ENCODE measurements at places on chromosomes 16 and 17. TPM values are rescaled to one million over a fixed set of nuclear protein-coding genes. Genes with fewer than 3 reads are reported as not detected.

- DNase-seq = no peak
Observed at GRCh38 chr16:2791174-2791573, 3.8 kb upstream of the PRSS33 start.

DNA sequence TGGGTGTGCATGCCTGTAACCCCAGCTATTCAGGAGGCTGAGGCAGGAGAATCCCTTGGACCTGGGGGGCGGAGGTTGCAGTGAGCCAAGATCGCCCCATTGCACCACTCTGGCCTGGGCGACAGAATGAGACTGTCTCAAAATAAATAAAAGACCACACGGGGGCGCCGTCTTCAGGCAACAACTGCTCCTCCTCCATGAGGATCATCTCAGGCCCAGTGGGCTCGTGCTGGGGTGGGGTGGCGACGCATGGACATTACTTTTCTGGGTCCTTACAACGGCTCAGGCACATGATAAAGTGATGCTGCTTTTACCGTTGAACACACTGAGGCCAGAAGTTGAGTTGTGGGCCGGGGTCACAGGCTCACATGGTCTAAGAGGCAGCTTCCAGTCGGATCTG is 56.2 kb downstream of the PRMT7 start:
- DNase-seq = peak; percentile 27

GRCh38 chr16:70378869-70379493 is 32.3 kb downstream of the DDX19A start:
- DNase-seq = no peak

GRCh38 chr16:85296859-85297660 is 184.8 kb upstream of the CIBAR2 start:
- peak; percentile 49 for DNase-seq

DNA sequence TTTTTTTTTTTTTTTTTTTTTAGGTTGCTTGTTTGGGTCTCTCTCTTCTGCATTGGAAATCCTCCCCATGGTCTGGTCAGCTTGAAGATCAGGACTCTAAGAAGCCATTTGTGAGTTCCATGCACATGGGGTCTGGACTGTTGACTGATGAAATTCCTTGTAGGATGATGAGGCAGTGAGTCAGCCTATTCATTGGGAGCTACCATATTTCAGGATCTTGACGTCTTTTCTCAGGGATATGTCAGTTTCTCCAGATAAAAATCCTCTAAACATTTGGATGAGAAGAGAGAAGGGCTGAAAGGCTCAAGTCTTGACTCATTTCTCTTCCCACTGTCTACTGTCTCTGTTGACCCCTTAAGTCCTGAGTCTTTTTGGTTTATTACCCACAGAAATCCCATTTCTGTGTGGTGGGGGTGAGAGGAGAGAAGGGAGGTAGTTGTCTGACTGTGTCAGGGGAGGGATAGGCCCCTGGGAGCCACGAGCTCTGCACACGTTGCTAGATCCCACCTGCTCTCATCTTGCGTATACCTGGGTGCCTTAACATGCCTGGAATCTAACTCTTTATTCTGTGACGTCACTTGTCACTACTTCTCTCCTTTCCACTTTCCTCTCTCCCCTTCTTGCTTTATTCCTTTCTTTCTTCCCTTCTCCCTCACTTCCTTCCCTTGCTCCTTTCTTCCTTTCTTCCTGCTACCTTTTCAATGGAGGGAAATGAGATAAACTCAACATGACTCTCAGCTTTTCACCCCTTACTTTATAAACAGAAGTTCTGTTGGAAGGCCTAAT is 333.1 kb upstream of the XYLT1 start:
- DNase-seq = no peak

DNA sequence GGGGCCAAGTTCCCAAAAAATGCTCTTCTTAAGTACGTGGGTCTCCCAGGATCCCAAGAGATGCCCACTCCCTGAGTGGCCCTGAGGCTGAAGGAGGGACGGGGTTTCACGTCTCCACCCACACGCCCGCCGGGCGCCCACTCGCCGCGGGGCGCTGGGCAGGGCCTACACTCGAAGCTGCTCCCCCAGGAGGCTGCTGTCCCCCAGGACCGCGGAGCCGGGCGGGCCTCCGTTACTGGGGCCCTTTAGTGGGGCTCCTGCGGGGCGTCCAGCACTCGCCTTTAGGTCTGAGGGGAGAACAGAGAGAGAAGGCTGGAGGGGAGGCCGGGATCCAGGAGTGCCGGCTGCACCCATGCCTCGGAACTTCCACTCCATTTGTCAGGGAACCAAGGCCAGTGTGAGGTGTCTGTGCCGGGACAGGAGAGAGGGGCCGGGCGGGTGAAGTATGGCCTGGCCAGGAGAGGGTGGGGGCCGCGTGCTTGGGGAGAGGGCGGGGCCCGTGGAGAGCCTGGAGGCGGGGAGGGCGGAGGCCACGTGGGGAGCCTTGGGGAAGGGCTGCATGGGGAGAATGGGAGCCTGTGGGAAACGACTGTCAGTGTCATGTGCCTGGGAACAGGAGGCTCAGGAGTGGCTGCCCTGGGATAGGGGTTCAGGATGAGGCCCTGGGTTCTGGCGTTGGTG is 18.8 kb downstream of the NUBP1 start:
- DNase-seq = no peak

DNA sequence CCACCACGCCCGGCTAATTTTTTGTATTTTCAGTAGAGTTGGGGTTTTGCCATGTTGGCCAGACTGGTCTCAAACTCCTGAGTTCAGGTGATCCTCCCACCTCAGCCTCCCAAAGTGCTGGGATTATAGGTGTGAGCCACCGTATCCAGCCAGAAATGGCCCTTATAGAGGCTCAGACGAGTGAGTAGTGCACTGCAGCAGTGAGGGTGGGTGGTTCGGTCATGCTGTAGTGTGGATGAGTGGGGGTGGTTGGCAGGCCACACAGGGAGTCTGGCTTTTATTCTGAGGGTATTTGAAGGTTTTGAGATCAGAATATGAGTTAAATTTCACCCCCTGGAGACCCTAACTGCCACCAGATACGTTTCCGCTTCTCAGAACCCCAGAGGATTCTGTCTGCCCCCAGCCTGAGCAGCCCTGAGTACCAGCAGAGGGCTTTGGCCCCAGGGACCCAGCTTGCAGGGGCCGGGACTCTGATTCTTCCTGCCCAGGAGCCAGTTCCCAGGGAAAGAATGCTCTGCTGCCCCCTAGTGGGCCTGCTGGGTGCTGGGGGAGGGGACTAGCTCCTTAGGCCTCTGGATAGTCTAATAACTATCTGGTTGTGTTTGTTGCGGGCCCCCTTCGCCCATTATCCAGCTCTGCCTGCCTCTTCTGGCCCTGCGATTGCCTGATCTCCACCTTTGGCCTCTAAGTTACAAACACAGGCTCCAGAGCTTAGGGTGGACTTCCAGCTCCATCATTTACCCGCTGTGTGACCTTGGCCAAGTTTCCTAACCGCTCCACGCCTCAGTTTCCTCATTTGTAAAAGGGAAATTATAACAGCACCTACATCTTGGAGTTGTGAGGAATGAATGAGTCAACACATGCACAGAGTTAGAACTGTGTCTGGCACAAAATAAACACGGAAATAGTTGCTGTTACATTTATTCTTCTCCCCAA is 2.0 kb downstream of the ZNF771 start:
- peak; percentile 85 for DNase-seq

DNA sequence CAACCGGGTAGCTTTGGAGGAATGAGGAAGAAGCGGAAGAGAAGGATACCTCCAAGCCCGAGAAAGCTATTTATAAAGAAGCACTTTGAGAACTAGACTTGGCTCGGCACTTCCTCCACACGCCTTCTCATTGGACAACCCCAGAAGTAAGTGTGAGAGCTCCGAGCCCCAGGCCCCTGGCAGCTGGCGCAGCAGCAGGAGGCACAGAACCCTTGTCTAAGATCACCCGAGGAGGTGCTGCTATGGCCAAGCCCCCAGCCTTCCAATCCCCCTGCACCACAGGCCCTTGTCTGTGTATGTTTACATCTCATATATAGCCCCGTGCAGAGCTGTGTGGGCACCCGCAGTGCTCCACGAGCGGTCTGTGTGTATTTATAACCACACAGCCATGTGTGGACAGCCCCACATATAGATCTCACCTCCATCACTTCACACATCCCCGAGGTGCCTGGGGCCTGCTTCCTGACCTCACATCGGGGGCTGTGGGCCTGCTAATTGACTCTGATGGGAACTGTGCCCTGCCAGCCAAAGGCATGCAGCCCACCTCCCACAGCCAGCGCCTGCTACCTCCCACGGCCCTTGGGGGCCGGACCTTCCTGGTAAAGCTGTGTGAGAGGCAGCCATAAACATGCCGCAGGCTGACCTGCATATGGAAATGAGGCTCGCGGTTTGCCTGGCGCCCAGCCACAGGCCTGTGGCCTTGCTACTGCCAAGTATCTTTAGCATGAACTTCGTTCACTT is 96.1 kb downstream of the C17orf67 start:
- DNase-seq = no peak

DNA sequence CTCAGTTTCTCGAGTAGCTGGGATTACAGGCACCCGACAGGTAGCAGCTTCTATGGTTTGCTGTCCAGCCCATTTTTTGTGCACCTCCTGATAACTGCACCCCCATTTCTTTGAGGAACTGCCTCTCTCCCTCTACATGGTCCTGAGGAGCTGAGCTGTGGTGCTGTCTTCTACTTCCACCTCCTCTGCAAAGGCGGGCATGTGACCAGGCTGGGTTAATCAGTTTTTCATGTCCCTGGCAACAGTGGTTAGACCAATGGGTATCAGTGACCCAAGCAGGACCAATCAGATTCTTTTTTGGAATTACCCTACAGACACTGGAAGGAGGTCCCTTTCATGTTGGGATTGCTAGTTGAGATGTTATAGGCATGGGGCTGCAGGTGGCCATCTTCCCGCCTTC is 41.3 kb downstream of the TBX21 start:
- no peak for DNase-seq

GRCh38 chr16:71542377-71542776 is 16.2 kb downstream of the CHST4 start:
- peak; percentile 40 for DNase-seq

- DNase-seq = no peak
Observed at GRCh38 chr17:58873926-58874325, 118.3 kb downstream of the PPM1E start.

GRCh38 chr17:6327007-6327406 is 107.9 kb downstream of the AIPL1 start:
- DNase-seq = no peak

GRCh38 chr16:51801635-51802034 is 650.6 kb upstream of the SALL1 start:
- DNase-seq = no peak

DNA sequence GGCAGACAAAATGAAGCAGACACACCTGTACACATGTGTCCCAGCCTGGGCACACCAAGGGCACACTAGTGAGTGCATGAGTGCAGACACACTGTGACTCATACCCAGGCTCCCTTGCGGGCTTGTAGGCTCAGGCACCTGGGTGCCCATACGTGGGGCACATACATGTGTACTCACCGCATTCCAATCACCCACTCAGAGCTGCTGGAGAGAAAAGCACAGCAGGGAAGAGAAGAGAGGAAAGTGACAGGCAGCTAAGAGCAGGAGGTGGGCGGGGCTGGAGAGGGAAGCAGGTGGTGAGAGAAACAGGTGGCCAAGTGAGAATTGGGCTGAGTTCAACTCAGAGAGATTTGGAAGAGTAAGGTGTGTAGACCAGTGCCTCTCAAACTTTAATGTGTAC is 54.0 kb downstream of the TMEM132E start:
- no peak for DNase-seq

GRCh38 chr17:80455784-80456183 is 20.6 kb downstream of the NPTX1 start:
- DNase-seq = no peak

KRTAP4-9 gene
- total RNA-seq = not detected

SRCIN1 gene
- total RNA-seq = 0.14 TPM

OTOP3 gene
- total RNA-seq = not detected

PYY gene
- not detected for total RNA-seq

DPEP1 gene
- not detected for total RNA-seq

CEP295NL gene
- total RNA-seq = not detected

Data from activated T-helper 2 cell treated with anti-CD3 and anti-CD28 coated beads, Interferon-gamma antibody, Interleukin-2, Interleukin-4, amounts not matched to agents 10 μg/mL and 5 μg/mL and 100 μg/mL, durations not matched to agents 14 hours and 24 hours and 36 hours (primary cell).